ENCODE measurements at places on chromosomes 3 and 15. TPM values are rescaled to one million over a fixed set of nuclear protein-coding genes. Genes with fewer than 3 reads are reported as not detected.

GRCh38 chr3:71497971-71498444, 85.5 kb downstream of the FOXP1 start:
- DNase-seq: no peak

- DNase-seq: no peak
Measured at GRCh38 chr3:77931255-77932009, 891.5 kb downstream of the ROBO2 start.

GRCh38 chr15:99312228-99312627, 60.9 kb downstream of the LRRC28 start:
- DNase-seq: no peak

DNA sequence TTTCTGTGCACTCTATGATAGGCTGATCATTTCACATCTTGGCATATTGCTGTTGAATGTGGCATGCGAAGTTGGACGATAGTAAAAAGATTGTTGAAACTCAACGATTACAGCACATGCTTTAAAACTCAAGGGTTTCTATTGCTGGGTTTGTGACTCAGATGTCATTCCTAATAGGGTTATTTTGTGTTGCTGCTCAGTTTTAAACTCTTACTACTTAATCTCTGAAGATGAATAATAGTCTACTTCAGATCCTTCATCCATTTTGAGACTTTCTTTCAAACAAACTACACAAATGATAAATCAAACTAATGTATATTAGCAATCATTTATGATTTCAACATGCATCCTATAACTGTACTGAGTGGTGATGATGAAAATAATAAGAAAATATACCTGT, 71.3 kb upstream of the MBNL1 start:
- no peak for DNase-seq

DNA sequence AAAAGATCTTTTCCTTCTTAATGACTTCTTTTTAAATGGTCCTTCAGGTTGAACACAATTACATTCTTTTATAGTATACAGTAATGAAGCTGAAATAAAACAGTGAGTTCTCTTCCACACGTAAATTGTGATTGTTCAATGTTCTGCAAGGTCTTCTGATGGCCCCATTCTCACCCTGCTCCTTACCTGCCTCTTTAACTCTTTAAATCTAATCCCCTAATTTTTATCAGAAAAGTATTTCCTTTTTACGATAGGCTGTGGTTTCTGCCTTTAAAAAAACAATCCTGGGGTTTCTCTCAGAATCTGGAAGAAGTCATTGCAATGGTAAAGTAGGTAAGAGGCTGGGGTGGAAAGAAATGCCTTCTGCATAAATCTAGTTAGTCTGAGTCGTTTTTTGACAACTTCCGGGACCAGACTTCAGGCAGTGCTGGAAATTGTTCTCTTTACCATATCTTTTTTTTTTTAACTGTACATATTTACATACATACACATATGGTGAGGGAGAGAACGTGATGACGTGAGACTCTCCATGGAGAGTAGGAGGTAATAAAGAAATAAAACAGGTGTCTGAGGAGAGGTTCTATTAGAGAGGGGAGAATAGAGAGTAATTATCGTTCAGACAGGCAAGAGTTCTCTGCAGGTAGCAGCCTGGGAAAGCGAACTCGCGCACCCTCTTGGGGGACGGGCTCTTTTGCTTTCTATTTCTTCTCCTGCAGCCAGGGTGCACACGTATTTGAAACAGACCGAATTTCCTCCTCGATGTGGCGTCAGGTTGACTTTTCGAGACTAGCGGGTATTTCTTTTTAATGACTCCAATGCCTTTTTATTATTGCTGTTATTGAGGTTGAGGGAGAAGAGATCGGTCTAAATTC, at the start of gene SIDT1:
SIDT1 (plus strand) TSS at position 730 of the 872 bp plus-strand sequence. CDS start 467 bp downstream, outside the sequence.
- DNase-seq: peak; percentile 68

DNA sequence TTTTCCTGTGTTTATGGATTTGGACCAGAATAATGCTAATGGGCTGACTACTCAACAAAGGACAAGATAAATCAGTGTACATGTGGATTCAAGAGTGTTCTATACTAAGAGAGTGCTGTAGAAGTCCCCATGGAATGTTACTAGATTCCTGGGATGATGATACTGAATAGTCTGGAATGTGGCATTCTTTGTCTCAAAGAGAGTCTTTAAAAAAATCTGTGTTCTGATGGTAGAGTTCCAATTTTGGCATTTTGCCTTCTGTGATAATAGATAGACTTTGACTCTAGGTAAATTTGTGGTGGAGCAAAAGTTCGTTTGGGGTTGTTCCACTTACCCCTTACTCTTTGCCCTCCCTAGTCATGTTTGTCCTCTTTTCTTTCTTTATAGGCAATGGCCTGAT, 43.7 kb downstream of the NMD3 start:
- DNase-seq: no peak

The IL12A gene
- 0.19 TPM for total RNA-seq

DNA sequence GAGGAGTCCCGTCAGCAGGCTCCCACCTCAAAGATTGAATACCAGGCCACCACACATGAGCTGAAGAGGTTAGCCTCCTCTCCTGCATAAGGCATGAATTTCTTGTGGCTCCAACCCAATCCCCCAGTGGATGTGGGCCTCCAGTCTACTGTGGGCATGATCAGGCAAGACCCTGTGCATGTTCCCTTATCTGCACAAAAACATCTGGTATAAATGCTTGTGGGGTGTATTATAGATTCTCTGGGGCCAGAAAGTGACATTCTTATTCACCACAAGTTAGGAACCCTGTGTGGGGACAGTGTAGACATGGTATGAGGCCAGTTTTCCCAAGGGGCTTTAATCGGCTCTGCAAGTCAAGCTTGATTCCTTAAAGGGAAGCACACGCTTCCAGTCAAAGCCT, 18.2 kb upstream of the UBP1 start:
- DNase-seq: no peak

The FXR1 gene
- total RNA-seq: 140 TPM

The CLRN1 gene
- not detected for total RNA-seq

DNA sequence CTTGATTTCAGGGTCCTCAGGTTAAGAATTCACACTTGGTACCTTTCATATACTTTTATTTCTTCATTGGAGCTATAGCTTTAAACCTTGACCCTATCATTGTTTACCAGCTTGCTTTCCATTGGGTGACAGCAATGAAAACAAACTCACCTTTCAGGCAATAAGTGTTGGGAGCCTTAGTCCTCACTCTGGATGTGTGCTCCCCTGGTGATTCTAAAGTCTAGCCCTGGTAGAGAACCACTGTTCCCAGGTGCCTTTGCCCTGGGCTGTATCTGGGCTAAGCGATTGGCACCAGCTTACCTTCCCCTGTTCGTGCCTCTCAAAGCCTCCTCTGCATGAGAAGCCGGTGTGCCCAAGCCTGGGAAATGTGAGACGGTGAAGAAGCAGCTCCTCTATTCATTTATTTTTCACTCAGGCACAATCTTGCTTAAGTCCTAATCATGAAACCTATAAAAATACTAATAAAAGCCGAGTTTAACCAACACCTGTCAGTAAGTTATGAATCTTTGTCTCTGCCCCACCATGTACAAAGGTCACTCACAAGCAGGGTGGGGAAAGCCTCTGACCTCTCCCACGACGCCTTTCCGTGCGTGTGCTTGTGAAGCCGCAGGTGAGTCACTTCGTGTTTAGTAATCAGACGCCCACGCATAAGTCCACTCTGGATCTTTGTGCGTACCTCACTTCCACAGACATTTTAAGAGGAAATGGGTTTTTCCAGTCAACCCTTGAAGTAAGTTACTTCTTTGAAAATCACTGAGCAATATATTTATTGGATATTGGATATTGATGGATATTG, 12.8 kb upstream of the ARRDC4 start:
- DNase-seq: no peak

DNA sequence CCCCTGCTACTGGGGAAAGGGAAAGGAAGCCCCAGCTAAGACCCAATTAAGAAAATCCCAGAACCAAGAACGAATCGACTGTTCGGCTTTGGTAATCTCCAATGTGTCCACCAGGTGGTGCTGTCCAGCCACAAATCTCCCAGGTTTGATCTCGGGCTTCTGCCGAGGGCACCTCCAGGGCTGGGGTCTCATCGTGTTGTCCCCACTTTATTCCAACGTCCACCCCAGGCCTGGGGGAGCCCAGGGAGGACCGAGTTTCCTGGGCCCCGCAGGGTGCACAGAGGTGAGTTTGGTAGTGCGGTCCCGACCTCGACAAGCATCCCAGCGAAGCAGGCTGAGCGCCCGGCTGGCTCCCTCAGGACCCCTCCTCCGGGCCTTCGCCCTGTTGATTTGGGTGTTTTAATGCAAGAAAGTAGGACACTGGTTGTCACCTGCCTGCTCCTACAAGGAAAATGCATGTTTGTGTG, 185.1 kb downstream of the GOLGA6L6 start:
- peak; percentile 86 for DNase-seq

- peak; percentile 89 for DNase-seq
Measured at GRCh38 chr3:196969660-196970546, 1.3 kb upstream of the PIGZ start.

DNA sequence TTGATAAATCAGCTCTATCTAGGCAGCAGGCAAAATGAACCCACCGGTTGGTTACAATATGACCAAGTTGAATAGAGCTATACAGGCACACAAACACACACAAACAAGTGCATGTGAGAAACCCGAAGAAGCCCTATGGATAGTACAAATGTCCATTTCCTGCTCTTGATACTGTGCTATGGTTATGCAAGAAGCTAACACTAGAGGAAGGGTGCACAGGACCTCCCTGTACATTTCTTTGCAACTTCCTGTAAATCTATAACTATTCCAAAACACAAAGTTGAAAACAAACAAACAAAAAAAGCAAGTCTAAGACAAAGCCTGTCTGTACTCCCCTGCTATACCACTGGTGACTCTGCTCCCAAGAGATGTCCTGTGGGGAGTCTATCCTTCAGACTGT, 8.2 kb upstream of the FAM240A start:
- DNase-seq: no peak

DNA sequence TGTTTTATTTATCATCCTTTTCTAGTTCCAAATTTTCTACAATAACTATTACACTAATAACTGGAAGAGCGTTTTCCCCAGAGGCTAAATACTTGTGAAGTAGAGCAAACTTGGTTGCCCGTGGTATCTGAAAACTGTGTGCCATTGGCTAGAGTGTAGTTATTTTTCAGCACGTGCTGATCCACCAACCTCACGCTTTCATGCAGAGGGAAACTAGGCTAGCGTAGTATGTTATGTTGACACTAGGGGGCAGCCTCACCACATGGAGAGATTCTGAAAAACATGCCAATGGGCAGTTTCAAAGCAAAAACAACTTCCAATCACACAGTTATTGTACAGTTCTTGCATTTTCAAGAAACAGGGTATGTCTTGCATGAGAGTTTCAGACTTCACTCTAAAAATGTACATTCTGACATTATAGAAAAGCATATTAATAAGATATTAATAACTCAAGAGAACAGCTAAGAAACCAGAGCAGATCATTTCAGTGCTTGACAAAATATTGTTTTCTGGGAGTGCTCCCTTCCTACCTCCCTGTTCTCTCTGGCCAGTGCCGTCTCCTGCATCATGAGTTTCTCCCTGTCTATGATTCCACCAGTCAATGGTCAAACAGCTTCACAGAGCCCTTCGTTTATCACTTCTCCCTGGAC, 39.7 kb downstream of the SPATA12 start:
- DNase-seq: peak; percentile 43

DNA sequence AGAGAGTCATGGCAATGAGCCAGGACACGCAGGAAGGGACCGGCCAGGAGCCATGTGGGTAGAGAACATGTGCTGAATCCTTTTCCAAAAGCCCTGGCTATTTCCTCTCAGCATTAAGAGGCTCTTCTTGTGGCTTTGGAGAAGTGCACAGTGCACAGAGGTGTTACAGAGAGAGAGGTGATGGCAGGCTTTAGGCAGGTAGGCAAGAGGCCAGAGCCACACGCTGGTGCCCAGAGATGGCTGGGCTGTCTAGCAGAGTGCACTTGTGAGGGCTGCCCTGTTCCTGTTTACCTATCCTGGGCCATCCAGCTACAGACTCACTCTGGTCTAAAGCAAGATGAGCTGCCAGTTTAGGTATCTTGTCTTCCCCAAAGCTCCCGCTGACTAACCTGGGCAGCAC, 402.6 kb downstream of the OCA2 start:
- no peak for DNase-seq

All from activated naive CD8-positive, alpha-beta T cell treated with anti-CD3 and anti-CD28 coated beads, Interleukin-2, amount 10 ng/mL, durations not matched to agents 7 days and 5 days (primary cell).